Smooth muscle cell of trachea (primary cell): ENCODE measurements at places on chromosomes 2 and 18. TPM values are rescaled to one million over a fixed set of nuclear protein-coding genes. Genes with fewer than 3 reads are reported as not detected.

Gene KANSL3
- total RNA-seq = 47.6 and 51.4 TPM in 2 replicates

Gene TMEM150A
- 5.1 and 16.4 TPM in 2 replicates for total RNA-seq

Gene TMEM247
- not detected in 2 replicates for total RNA-seq

Gene NYAP2
- not detected in 2 replicates for total RNA-seq

Gene TLX2
- 0.58 and 0.83 TPM in 2 replicates for total RNA-seq

Gene RAB1A
- total RNA-seq = 86.8 and 121 TPM in 2 replicates

Gene SRD5A2
- not detected in 2 replicates for total RNA-seq

Gene FAM237A
- not detected in 2 replicates for total RNA-seq

Gene DCC
- 0.17 and 2.5 TPM in 2 replicates for total RNA-seq

Gene COL4A4
- total RNA-seq = 0.50 and 0.87 TPM in 2 replicates

Gene AKAIN1
- total RNA-seq = not detected in 2 replicates

Gene RNU2-63P
- total RNA-seq = not detected in 2 replicates

Gene MLPH
- total RNA-seq = 3.1 and 18.0 TPM in 2 replicates

Gene CCDC141
- under 0.01 and 0.29 TPM in 2 replicates for total RNA-seq

Gene DYNC1I2
- total RNA-seq = 102 and 173 TPM in 2 replicates

Gene KRTCAP3
- not detected in 2 replicates for total RNA-seq

Gene CAPN14
- 0.33 and 0.58 TPM in 2 replicates for total RNA-seq

Gene TMEM182
- total RNA-seq = 1.3 and 2.0 TPM in 2 replicates
